ENCODE measurements at places on chromosomes 12 and 14. TPM values are rescaled to one million over a fixed set of nuclear protein-coding genes. Genes with fewer than 3 reads are reported as not detected.

Gene POTEM
- total RNA-seq: not detected

GRCh38 chr14:27672047-27672446, 1074.2 kb upstream of the NOVA1 start:
- DNase-seq: peak; percentile 8

GRCh38 chr12:106584104-106585064, 1.6 kb downstream of the RFX4 start:
- DNase-seq: no peak

- DNase-seq: no peak
Measured at GRCh38 chr14:68020493-68020892, 200.9 kb downstream of the RAD51B start.

Gene PRB2
- total RNA-seq: not detected

Gene CAPZA3
- total RNA-seq: not detected

- DNase-seq: no peak
Measured at GRCh38 chr14:76323331-76324050, 52.4 kb upstream of the ESRRB start.

Measured in H4 (cell line).